ENCODE measurements at places on chromosomes 7 and 10.

DNA sequence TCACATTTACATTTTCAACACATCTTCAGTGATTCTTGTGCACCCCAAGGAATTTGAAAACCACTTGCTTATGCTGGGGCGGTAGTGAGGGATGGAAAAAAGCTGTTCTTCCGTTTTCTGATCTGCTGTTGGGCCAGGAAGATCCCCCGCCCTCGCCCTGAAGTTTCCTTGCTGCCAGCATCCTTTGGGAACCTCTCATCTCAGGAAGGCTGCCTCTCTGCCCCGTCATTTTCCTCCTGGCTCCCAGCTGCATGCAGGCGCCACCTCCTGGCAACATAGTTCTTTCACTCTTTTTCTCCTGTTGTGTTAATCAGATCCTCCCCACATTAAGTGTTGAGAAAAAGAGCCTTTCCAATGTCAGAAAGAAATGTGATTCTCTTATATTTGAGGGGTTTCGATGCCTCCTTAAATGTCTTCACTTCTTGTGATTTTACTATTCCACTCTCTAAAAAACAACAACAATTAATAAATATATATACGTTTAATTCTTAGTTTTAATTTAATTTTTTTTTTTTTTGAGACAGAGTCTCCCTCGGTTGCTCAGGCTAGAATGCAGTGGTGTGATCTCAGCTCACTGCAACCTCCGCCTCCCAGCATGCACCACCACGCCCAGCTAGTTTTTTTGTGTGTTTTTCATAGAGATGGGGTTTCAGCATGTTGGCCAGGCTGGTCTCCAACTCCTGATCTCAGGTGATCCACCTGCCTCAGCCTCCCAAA, 122.9 kb downstream of the RALA start:
- peak; percentile 53 for DNase-seq

DNA sequence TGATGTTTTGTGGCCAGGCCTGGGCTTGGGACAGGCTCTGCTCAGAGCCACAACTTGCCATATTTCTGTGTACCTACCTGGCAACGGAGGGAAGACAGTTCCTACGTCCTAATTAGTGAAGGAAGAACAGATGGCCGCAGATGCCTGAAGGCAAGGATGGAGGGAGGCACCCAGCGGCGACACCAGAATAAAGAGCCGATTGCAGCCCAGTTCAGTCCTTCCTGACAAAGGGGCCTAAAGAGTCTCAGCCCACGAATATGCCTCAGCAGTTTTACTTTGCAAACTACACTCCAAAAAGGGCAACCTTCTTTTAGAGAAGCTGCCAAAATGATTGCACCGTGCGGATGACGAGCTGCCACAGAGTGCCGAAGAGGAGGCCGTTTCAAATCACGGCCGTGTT, 585.8 kb downstream of the GLRX3 start:
- DNase-seq: no peak

DNA sequence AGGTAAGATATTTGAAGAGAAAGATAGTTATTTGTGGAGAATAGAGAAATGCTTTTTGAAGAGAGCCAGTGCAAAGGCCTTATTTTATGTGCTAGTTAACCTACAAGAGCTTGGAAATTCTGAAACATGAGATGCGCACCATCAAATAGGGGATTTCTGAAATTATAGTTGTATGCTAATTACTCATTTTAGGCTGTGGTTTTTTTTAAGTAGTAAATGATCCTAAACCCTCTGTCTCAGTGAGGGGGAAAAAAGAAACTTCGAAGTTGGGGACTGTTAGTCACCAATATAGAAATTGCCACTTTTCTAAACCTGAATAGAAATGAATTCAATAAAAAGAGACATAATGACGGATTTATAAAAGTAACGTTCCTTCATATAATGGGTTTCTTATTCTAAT, 119.3 kb upstream of the MDFIC start:
- DNase-seq: no peak

- no peak for DNase-seq
These were observed 527.4 kb downstream of the DNAJB6 start for GRCh38 chr7:157863906-157864810.

- no peak for DNase-seq
These were observed 82.3 kb upstream of the FZD1 start for GRCh38 chr7:91181949-91182348.

DNA sequence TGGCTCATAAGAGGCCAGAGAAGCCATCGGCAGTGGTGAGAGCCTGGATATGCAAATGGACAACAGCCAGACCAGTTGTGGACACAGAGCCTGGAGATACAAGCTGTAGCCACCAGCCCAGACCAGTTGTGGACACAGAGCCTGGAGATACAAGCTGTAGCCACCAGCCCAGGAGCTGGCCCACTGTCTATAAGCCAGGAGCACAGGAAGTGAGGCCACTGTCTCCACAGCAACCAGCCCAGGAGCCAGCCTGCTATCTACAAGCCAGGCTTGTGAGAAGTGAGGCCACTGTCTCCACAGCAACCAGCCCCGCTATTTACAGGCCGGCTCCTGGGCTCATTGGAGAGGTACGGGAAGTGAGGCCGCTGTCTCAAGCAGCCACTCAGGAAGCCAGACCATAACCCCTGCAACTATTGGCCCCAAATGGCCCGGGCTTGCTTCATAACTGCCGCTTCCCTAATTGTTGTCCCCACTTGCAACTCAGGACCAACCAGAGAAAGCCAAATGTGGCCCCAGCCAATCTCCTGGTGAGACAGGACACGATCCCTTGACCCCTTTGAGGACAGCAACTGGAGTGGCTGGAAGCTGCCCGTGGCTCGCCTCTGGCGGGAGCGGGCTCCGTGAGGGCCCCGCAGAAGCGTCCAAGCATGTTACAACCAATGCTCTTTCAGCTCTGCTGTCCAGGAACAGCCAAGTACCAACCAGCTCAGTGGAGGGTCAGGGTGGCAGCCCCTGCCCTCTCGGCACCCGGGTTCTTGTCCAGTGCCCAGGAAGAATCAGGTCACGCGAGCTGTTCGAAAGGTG, 44.1 kb upstream of the CNPY1 start:
- DNase-seq: no peak

DNA sequence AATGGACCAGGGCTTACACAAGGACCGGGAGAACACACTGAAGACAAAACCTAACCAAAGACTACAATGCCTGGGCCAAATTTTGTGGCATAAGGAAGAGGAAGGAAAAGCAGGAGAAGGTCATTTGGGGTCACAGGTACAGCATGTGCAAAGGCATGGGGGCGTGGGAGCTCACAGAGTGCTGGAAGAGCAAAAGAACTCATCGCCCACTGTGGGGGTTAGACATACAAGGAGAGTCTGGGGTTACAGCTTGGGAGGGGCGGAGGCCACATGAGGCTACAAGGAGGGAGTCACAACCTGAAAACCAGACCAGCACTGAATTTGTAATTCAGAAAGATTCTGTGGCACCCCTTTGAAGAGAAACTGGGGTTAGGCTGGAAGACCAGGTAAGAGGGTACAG, 9.7 kb downstream of the PUS7 start:
- no peak for DNase-seq

DNA sequence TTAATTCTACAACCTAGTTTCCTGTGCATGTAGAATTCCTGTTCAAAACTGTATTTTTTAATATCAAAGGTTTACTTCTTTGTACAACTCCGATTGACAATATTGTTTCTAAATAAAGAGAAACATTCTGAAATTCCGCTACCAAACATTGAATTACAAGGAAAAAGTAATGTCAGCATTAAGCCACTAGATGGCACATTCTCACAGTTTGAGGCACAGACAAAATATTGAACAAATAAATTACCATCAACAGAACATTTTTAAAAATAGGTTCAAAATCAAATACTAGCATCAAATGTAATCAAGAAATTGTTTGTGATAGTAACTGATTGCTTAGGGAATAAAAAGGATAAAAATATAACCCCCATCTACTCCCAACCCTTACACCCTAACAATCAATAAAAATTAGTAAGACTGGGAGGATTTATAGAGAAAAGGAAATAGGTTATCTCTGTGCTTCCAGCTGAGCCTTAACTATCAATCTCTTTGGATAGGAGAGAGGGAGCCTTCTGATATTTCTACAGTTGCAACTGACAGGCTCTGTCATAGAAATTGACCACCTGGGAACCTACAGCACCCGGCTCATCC, 86.6 kb upstream of the C7orf33 start:
- DNase-seq: peak; percentile 32

DNA sequence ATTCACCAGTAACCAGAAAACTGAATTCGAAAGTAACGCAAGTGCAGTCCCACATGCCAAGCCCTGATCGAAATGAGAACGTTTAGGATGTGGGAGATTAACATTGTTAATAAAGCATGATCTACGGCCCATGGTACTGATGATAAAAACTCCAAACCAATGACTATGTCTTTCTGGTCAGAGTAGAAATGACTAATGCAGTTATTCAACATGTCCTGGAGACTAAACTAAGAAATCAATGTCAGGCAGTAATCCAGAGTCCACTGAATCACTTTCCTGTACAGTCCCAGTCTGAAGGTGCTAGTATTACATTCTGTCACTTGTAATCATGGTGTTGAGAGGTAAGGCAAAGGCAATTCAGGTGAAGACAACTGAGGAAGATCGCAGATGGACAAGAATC, 14.4 kb downstream of the NPSR1 start:
- no peak for DNase-seq

DNA sequence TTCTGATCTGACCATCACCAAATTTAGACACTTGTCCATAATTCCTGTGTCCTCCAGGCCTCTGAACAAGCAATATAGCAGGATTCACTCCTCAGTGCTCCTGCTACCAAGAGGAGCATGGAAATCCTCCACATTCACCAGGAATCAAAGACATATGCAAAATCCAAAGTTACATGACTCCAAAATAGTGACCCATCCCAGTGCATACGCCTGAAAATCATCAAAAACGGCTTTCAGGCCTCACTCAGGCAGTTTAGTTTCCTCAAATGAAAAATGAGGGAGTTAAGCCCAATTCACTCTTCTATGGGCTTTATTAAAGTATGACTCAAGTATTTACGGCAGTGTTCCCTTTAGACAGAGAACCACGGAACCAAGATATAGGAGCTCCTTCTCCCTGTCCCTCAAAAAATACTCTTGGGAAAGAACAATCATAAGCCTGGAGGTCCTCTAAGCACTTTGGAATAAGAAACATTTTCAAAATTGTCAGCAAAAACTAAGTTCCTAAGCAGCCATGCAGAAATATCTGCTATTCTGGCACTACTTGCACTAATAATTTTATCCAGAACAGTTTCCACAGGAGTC, 240.7 kb downstream of the PARD3 start:
- no peak for DNase-seq

- DNase-seq: no peak
These were observed 76.3 kb upstream of the MRLN start for GRCh38 chr10:59829601-59830000.

DNA sequence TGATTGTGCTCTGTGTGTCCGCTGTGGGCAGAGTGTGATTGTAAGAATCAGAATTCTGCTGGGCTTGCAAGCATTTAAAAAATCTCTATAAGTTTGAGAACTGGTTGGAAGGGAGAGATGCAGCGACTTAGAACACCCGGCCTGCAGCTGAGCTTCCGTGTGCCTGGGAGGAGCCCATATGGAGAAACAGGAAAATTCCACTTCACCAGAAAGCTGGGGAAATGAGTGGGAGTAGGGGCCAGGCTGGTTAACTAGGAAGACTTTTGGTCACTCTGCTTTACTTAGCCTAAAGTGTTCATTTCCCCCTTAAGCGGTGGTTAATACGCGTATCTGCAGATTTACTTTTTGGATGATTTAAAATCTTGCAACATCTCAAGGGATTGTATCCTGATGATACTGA, 72.2 kb downstream of the TCF7L2 start:
- no peak for DNase-seq

DNA sequence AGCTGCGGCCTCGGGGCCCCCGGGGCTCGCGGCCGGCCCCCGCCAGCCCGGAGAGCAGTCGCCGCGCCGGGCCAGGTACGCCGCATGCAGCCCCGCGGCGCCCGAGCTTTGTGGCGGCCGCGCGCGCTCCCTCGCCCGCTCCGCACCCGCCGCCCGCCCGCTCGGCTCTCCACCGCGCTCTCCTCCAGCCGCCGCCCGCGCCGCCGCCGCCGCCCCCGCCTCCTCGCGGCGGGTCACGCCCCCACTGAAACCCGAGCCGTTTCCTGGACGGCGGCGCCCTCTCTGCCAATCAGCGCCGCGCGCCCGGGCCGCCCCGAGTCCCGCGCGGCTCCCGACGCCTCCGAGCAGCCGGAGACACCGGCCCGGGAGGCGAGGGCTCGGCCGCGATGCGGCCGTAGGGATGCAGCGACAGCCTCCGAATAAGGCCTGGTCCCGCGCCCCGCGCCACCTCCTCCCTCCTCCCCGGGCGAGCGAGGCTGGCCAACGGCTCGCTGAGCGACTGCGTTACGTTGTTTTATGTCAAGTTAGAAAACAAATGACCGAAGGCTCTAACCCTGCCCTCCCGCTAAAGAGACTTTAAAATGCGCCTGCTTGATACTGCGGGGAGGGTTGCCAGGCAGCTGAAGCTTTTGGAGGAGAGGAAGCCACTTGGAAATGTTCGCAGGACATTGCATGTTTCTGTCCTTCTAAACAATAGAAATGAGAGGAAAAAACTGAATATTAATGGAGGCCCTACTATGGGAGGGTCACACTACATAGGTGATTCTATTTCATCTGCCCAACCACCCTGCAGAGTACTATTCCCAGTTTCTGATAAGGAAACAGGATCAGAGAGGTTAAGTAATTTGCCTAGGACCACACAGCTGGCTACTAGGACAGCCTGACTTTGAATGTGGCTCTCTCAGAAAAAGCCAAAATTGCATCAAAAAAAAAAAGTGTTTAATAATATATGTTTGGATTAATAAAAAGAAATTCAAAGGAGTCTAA, at the start of gene FGFR2:
Gene FGFR2 (minus strand): TSS at position 182 of the 987 bp plus-strand sequence. CDS start 4,627 bp downstream, outside the sequence.
- DNase-seq: no peak

DNA sequence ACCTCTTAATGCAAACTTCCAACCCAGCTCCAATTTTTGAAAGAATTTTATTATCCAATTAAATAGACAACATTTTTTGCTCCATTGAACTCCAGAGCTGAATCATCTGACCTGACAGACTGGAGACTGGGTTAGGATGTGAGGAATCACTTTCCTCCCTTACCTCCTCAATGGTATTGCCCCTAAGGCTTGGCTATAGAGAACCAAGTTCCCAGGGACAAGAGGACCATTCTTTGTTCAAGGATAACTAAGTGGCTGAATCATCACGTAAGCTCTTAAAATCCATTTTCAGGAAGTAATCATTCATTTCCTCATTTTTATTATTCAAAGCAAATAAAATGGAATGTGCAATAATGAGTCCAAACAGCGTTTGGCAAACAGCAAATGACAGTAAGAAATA, 335.1 kb downstream of the GATA3 start:
- no peak for DNase-seq

- DNase-seq: no peak
These were observed 14.9 kb downstream of the MET start for GRCh38 chr7:116686812-116687419.

DNA sequence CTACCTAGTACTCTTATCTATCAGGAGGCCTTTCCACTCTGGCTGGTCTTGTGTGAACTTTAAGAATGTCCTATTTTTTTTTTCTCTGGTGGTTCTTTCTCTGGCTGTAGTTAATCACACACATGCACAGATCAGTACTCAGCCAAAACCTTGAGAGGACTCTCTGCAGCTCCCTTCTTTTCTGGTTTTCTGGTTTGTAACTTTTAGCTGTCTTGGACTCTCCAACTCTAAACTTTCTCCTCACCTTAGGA, 54.9 kb upstream of the HELLS start:
- DNase-seq: no peak

GRCh38 chr7:131000389-131000788, 266.4 kb upstream of the KLF14 start:
- no peak for DNase-seq
